ENCODE measurements at places on chromosomes 1 and 21.

DNA sequence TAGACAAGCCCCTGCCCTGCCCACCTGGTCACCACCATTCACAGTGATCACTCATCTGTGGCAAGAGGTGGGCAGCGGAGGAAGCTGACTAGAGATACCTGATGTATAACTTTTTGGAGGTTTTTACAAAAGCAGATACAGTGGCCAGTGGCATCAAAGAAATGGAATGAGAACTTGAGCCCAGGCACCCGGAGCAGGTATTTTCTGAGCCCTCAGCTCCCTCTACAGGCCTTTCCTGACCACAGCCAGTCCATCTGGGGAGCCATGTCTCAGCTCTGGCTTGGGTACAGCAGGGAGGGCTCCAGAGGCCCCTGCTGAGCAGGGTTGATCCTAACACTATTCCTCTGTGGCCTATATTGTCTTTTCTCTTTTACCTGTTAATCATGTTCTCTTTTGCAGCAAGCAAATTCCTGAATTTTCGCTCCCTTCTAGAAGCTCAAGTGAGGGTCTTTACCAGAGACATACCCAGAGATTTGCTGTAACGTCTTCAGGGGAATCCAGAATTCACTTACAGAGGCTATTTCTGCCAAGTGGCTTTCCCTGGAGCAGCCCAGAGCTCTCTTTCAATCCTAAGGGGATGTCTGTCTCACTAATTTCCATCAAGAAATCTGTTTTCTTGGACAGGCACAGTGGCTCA lies 27.3 kb downstream of the GPR157 start:
- peak; percentile 72 for DNase-seq

- peak; percentile 36 for DNase-seq
Measured at GRCh38 chr21:36079010-36079649, 9.3 kb downstream of the CBR1 start.

DNA sequence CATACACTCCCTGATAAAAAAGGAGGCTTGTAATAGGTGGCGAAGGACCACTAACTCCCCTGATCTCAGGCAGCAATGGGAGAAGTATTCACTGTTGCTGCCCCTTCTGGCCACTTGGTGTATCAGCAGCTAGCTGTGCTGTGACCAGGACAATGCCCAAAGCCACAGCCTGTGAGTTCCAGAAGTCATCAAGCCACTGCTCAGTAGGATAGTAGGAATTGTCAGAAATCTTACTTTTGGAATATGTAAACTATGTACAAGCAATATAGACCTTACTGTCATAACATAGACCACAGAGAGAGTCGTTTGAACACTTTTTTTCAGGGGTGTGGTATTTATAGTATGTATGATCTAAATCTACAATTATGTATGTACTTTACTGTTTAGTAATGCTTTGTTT lies 248.3 kb upstream of the CAMK1G start:
- DNase-seq = no peak

DNA sequence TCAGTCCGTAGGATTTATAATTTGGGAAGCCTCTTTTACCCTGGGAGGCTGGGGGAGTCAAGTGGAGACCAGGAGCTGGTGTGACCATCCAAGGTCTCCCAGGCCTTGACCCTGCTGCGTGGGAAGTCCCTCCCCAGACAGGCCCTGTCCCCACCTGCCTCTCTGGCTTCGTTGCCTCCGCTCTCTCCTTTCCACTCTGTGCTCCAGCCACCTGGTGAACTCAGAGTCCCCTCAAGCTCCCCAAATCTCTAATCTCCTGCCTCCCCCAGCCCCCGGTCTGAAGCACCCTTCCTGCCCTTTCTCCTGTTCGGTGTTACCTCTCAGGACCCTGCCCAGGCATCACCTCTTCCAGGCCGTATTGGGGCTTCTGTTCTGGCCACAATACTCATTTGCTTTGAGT lies 27.9 kb downstream of the CDCP2 start:
- no peak for DNase-seq

- DNase-seq = no peak
Measured at GRCh38 chr1:2169200-2169836, 25.3 kb downstream of the FAAP20 start.

DNA sequence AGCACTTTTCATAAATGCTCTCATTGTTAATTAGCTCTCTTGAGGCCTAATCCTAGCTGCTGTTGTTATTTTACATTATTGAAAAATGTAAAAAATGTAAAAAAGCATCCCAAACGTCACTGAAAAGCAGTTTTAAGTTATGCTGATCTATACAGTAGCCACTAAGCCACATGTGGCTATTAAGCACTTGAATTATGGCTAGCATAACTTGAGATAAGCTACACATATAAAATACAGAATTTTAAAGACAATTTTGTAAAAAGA lies 18.4 kb upstream of the DNASE2B start:
- DNase-seq = no peak

- DNase-seq = no peak
Measured at GRCh38 chr1:198918920-198919319, 280.1 kb downstream of the PTPRC start.

DNA sequence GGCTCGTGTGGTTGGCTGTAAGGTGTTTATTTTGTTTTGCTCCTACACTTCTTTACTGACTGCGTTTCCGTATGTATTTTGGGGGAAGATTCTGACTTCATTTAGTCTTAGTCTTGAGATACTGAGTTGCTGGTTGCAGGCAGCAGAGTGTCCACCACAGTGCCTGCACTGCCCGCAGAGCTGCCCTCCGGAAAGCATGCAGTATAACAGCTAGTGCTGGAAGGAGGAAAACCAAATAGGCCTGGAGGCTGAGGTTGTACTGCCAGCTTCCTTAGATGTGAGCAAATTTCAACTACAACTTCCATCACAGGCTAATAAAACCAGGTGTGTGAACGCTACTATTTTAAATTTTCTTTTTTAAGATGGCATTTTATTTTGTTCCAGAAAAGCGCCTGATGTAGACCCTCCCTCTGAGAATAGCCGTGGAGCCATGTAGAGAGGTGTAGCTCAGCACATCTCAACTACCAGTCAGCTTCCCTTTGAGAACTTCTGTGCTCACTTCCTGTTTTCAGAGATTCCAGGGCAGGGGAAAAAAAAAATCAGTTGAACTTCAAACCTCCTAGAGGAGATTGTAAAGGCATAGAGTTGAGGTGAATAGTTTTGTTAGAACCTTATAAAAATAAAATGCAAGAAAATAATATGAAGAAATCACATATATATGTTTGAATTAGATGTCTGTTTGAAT lies 17.6 kb downstream of the LMO4 start:
- no peak for DNase-seq

DNA sequence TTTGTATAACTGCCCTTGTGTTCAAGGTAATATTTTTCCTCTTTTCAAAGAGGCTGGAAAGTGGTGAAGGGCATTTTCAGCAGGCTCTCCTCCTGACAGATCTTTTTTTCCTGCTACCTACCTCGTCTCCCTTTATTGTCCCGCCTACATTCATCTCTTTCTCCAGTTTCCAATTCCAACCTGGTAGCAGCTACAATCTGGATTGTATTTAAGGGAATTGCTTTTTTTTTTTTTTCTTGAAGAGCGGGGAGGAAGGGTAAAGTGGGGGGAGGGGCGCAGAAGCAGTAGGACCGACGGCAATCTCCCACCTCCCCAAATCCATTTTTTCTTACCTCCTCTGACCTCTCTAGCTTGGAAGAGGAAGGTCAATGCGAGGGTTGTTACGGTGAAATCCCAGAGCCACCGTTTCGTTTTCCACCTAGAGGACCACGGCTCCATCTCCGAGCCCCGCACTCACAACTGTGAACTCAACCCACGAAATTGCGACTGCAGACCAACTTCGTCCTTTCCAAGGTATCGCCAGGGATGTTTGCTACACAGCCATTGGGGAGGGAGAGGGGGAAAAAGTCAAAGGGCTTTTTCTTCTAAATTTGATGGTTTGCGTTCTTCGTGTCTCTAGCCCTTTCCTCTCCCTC lies 464 bp downstream of the COL11A1 start:
- no peak for DNase-seq

DNA sequence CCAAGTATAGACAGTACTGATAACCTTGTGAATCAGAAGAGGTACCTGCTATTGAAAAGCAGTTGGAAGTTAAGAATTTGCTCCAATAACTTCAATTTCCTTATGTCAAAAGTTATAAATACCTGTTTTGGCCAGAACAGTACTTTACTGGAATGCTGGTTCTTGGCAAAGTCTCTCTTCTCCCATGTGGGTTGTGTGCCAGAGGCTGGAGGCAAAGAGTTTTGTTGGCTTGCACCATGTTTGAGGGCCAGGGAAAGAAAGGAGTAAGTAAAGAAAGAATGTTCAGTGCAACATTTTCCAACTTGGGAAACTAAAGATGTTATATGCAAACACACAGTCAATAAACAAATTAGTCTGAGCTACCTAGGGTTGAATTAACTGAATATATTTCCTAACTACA lies 67.0 kb upstream of the DYNLT5 start:
- no peak for DNase-seq

GRCh38 chr1:167627865-167628641 lies 2.0 kb upstream of the RCSD1 start:
- DNase-seq = peak; percentile 19

GRCh38 chr1:36752891-36753361 lies 270.2 kb upstream of the CSF3R start:
- no peak for DNase-seq

GRCh38 chr1:198934901-198935305 lies 296.1 kb downstream of the PTPRC start:
- DNase-seq = peak; percentile 41

GRCh38 chr21:42149656-42150473 lies 69.1 kb upstream of the ABCG1 start:
- no peak for DNase-seq

GRCh38 chr21:32046191-32046590 lies 173.4 kb downstream of the HUNK start:
- DNase-seq = no peak

DNA sequence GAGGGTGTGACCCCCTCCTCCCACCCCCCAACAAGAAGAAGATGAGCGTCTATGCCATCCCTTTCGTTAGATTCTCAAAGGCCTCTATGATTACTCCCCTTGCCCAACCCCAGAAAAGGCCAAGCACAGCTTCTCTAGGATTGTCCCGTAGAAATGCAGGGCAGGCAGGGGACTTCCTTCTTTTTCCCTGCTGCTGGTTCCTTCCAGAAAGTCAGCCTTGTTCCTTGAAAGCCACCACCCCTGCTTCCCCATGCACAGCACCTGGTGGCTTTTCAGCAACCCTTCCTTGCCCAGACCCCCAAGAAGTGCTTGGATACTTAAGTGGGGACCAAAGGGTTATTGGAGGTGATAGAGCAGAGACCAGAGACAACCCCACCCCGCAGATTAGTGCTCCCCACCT lies 75.1 kb downstream of the ARHGEF10L start:
- no peak for DNase-seq

DNA sequence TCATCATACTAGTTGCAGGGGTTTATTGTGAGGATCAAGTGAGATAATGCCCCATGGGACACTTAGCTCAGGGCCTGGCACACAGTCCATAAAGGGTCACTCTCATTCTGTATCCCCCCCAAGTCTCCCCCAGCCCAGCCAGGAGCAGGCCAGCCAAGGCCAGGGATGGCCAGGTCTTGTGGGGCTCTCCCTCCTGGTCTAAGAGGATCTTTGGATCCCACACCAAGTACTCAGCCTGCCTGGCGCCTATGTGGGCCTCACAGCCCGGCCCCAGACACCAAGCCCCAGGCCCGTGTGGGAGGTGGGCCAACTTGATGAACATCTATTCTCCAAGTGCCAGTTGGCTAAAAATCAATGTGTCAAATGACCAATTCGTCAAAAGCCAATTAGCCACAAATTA lies 117.8 kb downstream of the GLIS1 start:
- DNase-seq = no peak

DNA sequence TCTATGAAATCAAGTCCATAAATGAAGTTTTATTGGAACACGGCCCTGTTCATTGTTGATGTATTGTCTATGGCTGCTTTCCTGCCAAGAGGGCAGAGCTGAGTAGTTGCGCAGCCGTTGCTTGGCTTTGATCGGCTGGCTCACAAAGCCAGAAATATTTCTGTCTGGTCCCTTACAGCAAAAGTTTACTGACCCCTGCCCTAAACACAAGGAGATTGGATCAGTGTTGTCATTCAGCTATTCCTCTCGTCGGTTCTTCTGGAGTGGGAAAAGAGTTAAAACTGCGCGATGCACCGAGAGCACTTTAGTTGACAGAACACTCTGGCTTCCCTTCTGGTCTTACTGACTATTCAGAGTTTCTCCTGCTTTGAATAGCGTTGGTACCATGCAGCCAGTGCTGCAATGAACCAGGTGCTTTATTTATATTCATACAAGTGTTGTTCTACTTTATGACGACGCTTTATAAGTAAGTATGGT lies 868 bp downstream of the ZBTB40 start:
- peak; percentile 39 for DNase-seq

- no peak for DNase-seq
Measured at GRCh38 chr21:43585514-43585913, 73.8 kb downstream of the HSF2BP start.

- no peak for DNase-seq
Measured at GRCh38 chr1:108722292-108722691, 9.6 kb downstream of the FNDC7 start.

DNA sequence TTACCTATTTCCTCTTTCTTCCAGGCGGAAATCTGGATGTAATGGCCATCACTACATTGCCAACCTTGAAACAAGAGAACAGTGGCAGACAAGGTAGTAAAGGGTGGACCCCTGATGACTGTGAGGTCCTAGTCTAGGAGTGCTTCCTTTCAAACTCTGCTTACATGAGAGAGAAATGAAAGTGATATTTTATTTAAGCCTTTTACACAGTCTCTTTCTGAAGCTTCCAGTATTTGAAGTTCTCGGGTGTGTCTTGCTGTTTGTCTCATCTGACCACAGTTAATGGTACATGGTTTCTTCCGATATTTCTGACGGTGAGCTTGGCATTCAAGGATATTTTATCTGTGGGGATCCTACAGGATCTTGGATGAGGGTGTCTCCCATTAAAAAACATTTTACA lies 215.2 kb downstream of the SLC45A1 start:
- DNase-seq = no peak

DNA sequence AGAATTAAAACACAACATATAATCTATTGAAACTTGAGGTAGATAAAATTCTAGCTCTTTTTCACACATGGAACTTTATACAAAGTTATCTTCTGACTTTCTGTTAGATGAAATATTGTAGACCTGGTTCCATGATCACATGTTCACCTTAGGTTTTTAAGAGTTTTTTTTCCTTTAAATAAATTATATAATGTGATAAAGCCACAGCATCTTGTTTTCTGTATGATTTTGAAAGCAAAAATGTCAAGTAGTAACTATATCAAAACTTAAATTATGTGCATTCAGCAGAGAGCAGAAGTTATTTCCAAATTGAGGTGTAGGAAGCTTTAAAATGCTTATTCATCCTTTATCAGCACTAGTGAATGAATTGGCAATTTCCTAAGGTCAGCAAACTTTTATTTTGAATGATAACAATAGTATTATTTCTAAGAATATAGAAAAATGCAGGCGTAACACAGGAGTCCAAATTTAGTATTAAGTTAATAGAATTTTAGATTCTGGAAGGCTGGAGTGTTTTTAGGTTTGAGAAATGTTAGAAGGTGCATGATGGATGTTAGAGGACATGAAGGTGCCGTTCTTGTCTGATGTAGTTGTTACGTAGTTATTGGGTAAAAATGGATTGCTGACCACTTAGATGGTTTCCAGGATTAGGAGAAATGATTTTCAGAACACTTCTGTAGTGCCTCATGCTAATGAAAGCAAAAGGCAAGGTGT lies 17.5 kb downstream of the BACH1 start:
- no peak for DNase-seq
